Upper lobe of right lung (tissue), 1 donor: ENCODE measurements at places on chromosomes 5 and 9. TPM values are rescaled to one million over a fixed set of nuclear protein-coding genes. Genes with fewer than 3 reads are reported as not detected.

GRCh38 chr9:32704343-32704742 is 68.9 kb upstream of the TAF1L start:
- no peak overlapping the region for H3K27ac ChIP-seq
- no peaks in the 10 kb centered on the region for H3K36me3 ChIP-seq
- no peak overlapping the region for H3K4me3 ChIP-seq

GRCh38 chr9:4287386-4287785 is 12.5 kb downstream of the GLIS3 start:
- no peak for DNase-seq
- no peaks in the 10 kb centered on the region for H3K36me3 ChIP-seq

DNA sequence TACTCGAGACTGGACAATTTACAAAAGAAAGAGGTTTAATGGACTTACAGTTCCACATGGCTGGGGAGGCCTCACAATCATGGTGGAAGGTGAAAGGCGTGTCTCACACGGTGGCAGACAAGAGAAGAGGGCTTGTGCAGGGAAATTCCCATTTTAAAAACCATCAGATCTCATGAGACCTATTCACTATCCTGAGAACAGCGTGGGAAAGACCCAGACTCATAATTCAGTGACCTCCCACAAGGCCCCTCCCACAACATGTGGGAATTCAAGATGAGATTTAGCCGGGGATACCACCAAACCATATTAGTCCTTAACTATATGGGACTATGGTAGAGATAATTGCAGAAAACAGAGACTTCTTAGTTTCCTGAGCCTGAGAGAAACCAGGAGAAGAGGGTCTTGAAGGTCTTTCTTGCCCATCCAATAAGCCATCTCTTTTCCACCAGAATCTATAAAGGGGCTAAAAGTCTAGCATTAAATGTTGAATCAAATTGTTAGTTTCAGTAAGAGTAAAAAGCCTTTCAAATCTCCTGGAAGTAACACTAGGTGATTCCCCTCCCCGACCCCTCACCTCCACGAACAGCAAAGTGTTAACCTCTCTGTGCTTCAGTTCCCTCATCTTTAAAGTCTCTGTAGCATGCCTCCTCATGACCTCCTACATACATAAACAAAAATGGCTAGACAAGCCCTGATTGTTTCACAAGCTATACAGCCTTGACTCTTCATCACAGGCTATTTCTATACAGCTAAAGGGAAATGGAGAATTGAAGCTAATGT is 259.1 kb downstream of the TMEM167A start:
- no peaks in the 10 kb centered on the region for H3K27me3 ChIP-seq
- H3K4me1 ChIP-seq: no peaks in the 10 kb centered on the region
- DNase-seq: no peak
- no peak overlapping the region for H3K4me3 ChIP-seq
- no peak overlapping the region for H3K27ac ChIP-seq
- H3K36me3 ChIP-seq: no peaks in the 10 kb centered on the region

DNA sequence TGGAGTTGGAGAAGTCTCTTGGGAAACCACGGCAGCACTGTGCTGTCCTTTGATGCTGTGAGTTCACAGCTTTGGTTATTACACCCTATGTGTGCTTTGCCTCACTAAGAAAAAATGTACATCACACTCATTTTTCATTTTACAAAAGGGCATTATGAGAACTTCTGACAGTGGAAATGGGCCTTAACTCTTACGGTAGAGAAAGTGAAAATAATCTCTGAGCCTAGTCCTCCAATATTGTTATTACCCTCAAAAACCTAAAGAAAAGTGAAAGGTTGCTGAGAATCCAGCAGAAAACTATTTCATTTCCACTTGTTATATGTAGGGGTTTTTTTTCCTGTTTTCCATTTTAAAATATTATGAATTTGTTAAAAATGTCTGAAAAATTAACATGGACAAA is 8.2 kb upstream of the OR13D1 start:
- H3K36me3 ChIP-seq: no peaks in the 10 kb centered on the region
- no peak for DNase-seq

DNA sequence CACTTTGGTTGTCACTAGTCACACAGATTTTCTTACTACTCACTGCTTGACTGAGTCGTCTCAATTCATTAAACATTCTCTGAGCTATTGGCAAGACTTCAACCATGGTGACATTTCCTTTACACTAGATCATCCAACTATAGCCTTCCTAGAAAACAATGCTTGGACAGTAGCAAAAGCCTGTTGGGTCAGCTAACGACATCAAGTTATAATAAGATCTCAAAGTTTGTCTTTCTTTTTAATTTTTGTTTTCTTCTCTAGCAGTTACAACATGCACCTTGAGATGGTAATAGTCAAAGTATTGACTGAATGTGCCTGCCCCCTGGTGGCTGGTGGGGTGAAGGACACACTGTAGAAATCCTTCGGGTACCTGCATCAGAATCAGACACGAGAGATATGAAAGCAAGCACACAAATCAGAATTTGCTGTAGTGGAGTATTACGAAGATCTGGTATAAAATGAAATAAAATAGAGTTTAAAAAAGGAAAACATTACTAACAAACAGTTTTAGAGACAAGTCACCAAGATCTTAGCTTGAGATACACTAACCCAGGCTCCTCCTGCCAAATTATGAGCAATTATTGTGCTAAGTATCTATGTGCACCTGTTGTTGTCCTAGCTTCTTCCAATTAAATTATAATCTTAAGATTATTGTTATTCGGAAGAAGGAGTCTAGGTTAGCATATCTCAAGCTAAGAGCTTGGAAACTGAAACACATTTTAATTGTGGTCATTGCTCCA is 81.2 kb downstream of the ARL15 start:
- no peaks in the 10 kb centered on the region for H3K36me3 ChIP-seq
- H3K4me1 ChIP-seq: peaks cover 6% of the 10 kb centered on the region
- no peaks in the 10 kb centered on the region for H3K27me3 ChIP-seq

- no peak for DNase-seq
- no peak overlapping the region for H3K4me3 ChIP-seq
- H3K27me3 ChIP-seq: no peaks in the 10 kb centered on the region
- no peaks in the 10 kb centered on the region for H3K4me1 ChIP-seq
- no peaks in the 10 kb centered on the region for H3K36me3 ChIP-seq
- no peak overlapping the region for H3K27ac ChIP-seq
These were observed 476.1 kb upstream of the PTPRD start for GRCh38 chr9:11088821-11089374.

DNA sequence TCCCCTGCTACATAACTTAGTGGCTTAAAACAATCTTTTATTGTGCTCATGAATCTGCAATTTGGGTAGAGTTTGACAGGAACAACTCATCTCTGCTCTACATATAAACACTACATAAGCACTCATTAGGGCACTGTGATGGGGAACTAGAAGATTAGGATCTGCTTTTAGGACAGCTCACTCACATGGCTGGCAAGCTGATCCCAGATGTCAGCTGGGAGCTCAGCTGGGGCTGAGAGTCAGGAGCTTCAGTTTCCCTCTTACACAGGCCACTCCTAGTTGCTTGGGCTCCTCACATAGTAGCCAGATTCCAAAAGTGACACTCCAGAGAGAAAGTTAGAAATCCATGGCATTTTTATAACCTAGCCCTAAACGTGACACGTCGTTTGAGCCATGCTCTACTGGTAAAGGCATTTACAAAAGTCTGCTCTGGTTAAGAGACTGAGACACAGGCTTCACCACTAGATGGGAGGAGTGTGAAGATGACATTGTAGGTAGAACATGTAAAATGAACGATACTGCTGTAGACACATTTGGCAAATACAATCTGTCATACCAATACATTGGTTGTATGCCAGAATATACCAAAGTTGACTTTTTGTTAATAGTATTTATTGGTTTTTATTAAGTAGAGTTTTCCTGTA is 23.6 kb downstream of the SCAI start:
- DNase-seq: no peak
- no peak overlapping the region for H3K27ac ChIP-seq

GRCh38 chr9:132007371-132008025 is 72.2 kb downstream of the MED27 start:
- no peaks in the 10 kb centered on the region for H3K4me1 ChIP-seq
- H3K27me3 ChIP-seq: no peaks in the 10 kb centered on the region
- no peak for DNase-seq
- no peak overlapping the region for H3K27ac ChIP-seq

GRCh38 chr5:27494887-27495286 is 456.5 kb upstream of the CDH9 start:
- no peaks in the 10 kb centered on the region for H3K27me3 ChIP-seq
- H3K4me3 ChIP-seq: no peak overlapping the region
- no peak overlapping the region for H3K27ac ChIP-seq
- H3K36me3 ChIP-seq: no peaks in the 10 kb centered on the region
- H3K4me1 ChIP-seq: no peaks in the 10 kb centered on the region

DNA sequence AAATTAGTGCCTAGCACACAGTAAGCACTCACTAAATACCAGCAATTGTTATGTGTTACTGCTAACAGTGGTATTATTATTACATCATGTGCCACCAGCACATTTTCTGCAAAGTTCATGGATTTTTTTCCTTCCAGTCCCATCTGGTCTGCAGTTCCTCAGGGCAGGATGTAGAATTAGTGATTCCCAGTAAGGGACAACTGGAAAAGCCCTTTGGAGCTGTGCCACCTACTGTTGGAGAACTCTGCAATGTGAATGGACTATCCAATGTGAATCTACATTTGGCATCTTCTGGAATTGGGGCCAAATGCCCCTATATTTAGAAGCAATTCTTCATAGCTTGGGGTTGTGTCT is 154.0 kb downstream of the CDH6 start:
- no peak overlapping the region for H3K4me3 ChIP-seq
- no peak for DNase-seq
- no peak overlapping the region for H3K27ac ChIP-seq
- H3K36me3 ChIP-seq: no peaks in the 10 kb centered on the region
- H3K4me1 ChIP-seq: no peaks in the 10 kb centered on the region
- H3K27me3 ChIP-seq: no peaks in the 10 kb centered on the region

- DNase-seq: no peak
- no peaks in the 10 kb centered on the region for H3K36me3 ChIP-seq
- no peak overlapping the region for H3K27ac ChIP-seq
- peaks cover 2% of the 10 kb centered on the region for H3K4me1 ChIP-seq
- H3K4me3 ChIP-seq: no peak overlapping the region
These were observed 183.5 kb downstream of the RFX3 start for GRCh38 chr9:3342159-3342777.

DNA sequence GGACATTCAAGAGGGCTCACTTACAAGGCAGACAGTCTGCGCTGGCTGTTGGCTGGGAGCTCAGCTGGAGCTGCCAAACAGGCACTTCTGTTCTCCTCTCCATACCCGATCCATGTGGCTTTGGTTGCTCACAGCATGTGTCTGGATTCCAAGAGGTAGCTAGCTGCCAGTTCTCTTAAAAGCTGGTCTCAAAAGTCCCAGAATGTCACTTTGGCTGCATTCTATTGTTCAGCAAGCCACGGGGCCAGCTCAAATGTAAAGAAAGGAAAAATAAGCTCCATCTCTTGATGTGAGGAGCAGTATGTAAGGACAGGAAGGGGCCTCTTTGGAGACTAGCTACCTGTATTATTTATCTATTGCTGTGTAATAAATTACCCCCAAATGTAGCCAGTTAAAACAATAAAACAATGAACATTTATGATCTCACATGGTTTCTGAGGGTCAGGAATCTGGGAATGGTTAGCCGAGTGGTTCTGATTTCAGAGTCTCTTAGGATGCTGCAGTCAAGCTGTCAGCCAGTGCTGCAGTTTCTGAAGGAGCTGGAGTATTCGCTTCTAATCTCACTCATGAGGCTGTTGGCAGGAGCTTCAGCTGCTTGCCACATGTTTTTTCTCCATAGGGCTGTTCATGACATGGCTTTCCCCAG is 112.7 kb upstream of the CLINT1 start:
- DNase-seq: no peak
- no peaks in the 10 kb centered on the region for H3K27me3 ChIP-seq
- no peaks in the 10 kb centered on the region for H3K36me3 ChIP-seq
- no peak overlapping the region for H3K27ac ChIP-seq
- no peaks in the 10 kb centered on the region for H3K4me1 ChIP-seq

DNA sequence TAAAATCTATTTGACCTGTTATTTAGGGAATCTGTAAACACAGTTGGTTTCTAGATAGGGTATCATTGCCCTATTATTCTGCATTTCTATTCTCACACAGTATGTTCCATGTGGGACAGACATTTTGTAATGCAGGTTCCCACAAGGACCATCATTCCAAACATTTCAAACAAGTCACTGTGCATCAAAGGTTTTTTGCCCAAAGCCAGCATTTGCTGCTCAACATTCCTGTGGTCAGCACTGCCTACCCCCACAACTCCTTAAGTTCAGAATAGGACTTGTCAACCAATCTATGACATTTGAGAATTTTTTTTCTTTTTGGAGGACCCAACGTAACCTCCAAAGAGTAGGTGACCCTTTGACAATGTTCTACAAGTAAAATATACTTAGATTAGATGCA is 95.7 kb downstream of the LPAR1 start:
- no peak for DNase-seq
- H3K4me3 ChIP-seq: no peak overlapping the region
- H3K36me3 ChIP-seq: no peaks in the 10 kb centered on the region
- H3K4me1 ChIP-seq: no peaks in the 10 kb centered on the region
- H3K27ac ChIP-seq: no peak overlapping the region
- H3K27me3 ChIP-seq: no peaks in the 10 kb centered on the region

DNA sequence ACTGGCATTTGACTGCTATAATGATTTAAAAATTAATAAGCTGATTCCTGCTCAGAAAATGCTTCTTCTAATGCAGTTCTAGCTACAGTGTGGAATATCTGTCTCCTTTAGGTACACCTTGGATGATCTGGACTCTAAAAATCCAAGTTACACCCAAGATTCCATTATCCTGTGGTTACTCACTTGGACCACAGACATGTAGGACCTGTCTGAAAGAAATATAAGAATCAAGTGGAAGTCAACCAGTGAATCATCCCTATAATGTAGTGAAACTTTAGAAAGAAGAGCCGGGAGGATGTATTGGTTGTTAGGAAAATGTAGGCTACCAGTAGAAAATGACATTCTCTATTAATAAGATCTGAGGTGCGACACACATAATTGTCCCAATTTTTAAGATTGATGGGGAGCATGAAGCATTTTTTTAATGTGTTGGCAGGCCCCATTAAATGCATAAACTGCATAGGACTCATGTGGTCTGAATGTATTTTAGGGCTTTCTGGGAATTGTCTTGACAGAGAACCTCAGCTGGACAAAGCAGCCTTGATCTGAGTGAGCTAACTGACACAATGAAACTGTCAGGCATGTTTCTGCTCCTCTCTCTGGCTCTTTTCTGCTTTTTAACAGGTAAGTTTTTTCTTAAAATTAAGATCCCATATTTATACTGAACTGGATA is at the start of gene SPINK6:
TSS of gene SPINK6 (plus strand) at position 512 of the 673 bp plus-strand sequence. CDS start at position 567, 55 bp downstream.
- no peak for DNase-seq
- no peaks in the 10 kb centered on the region for H3K36me3 ChIP-seq
- no peak within 1 kb of the TSS for H3K4me3 ChIP-seq
- H3K27me3 ChIP-seq: no peaks in the 10 kb centered on the region

DNA sequence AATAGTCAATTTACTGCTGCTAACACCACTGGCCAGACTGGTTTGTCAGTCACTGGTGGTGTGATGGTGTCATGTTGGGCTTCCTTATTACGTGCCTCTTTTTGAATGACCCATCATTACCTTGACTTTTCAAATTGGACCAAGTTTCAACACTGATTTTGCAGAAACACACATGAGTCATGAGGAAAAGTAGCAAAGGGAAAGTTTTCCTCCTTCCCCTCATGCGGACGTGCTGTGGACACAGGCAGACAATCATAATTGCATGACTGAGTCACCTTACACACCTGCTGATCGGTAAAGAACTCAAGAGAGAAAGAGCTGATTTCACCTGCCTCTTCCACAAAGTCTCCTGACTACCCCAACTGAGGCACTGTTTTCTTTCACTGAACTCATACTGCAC is 324.5 kb downstream of the ARRDC3 start:
- DNase-seq: no peak
- no peak overlapping the region for H3K27ac ChIP-seq
- no peaks in the 10 kb centered on the region for H3K36me3 ChIP-seq
- no peak overlapping the region for H3K4me3 ChIP-seq
- H3K27me3 ChIP-seq: no peaks in the 10 kb centered on the region

The GLIPR2 gene
- total RNA-seq: 64.9 TPM

The SPINK6 gene
- total RNA-seq: not detected

The HAND1 gene
- total RNA-seq: not detected

The NIPAL4 gene
- total RNA-seq: not detected

The P4HA2 gene
- total RNA-seq: 79.0 TPM
